ENCODE measurements at places on chromosomes 2 and 18.
A peak's percentile ranks its signal among the peaks of the same experiment; 100 is the strongest.

DNA sequence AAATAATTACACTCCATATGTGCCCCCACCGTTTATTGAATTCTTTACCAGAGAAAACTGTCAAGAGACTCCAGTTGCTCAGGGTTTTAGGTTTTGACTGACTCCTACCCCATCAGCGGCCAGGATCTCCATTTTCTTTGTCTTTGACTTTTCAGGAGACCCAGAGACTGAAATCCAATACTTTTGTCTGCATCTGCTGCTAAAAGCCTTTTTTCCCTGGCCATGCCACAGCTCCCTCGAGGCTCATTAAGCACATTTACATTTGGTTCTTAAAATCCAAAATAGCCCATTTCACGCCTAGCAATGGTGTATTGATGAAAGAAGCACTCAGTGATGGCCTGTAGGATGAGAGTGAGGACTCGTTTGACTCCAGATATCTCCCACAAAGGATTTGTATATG is 332.6 kb upstream of the ACVR2A start:
- no peak for DNase-seq

DNA sequence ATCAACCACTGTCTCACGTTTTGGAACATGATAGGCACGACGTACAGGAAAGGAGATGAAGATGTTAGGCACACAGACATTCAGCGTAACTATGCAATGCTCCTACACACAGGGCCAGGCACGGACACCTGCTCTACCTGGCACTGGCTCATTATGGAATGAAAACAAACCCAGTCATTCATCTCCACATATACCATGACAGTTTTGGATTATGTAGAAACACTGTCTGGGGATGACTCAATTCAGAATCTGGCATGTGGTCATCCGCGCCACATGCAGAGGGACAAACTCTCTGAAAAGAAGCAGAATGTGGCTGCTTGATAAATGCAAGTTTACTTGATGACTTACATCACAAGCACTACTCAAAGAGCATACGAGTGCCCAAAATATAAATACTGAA is 29.5 kb upstream of the NFU1 start:
- DNase-seq: no peak

GRCh38 chr2:168075446-168075845 is 171.9 kb downstream of the STK39 start:
- no peak for DNase-seq

GRCh38 chr2:181356526-181357130 is 100.6 kb upstream of the ITGA4 start:
- no peak for DNase-seq

GRCh38 chr2:102279391-102279735 is 32.0 kb upstream of the IL1RL1 start:
- no peak for DNase-seq

DNA sequence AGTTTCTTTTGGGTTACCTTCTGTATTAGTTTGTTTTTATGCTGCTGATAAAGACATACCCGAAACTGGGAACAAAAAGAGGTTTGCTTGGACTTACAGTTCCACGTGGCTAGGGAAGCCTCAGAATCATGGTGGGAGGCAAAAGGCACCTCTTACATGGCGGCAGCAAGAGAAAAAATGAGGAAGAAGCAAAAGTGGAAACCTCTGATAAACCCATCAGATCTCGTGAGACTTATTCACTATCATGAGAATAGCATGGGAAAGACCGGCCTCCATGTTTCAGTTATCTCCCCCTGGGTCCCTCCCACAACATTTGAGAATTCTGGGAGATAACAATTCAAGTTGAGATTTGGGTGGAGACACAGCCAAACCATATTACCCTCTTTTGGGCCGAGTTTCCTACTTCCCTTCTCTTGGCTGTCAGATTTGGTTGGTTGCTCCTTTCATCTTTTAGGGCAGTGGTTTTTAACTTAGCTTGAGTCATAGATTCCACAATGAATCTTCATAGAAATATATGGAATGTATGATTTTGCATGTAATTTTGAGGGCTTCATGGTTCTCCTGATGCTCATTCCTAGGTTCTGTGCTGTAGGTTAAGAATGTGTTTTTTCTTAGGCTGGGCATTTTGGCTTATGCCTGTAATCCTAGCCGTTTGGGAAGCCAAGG is 44.2 kb downstream of the CEP192 start:
- DNase-seq: no peak

GRCh38 chr2:134320930-134321329 is 67.1 kb downstream of the MGAT5 start:
- no peak for DNase-seq

- no peak for DNase-seq
Observed at GRCh38 chr2:201833781-201834180, 27.4 kb downstream of the CDK15 start.

- DNase-seq: no peak
Observed at GRCh38 chr18:877238-877637, 27.4 kb upstream of the ADCYAP1 start.

- DNase-seq: no peak
Observed at GRCh38 chr18:68498636-68499035, 216.3 kb downstream of the TMX3 start.

GRCh38 chr18:64090876-64091275 is 58.0 kb downstream of the LINC00305 start:
- no peak for DNase-seq

- DNase-seq: no peak
Observed at GRCh38 chr2:66561645-66562303, 126.8 kb downstream of the MEIS1 start.

- DNase-seq: no peak
Observed at GRCh38 chr2:7203056-7203467, 285.9 kb downstream of the RNF144A start.

DNA sequence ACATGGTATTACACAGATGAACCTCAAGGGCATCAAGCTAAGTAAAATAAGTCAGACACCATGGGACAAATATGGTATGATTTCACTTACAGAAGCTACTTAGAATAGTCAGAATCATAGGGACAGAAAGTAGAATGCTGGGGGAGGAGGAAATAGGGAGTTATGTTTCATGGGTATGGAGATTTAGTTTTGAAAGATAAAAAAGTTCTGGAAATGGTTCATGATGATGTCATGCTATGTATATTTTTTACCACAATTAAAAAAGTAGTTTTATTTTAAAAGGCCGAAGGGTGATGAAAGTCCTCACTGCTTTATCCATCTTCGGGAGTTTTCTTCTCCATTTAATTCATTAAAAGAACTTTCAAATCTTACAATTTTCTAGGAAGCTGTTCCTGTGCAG is 181.9 kb downstream of the CALCRL start:
- no peak for DNase-seq

- DNase-seq: peak; percentile 69
Observed at GRCh38 chr2:58046585-58047372, at the start of gene VRK2. VRK2 (plus strand) TSS chr2:58046806; CDS start chr2:58048832, 2,026 bp downstream.

DNA sequence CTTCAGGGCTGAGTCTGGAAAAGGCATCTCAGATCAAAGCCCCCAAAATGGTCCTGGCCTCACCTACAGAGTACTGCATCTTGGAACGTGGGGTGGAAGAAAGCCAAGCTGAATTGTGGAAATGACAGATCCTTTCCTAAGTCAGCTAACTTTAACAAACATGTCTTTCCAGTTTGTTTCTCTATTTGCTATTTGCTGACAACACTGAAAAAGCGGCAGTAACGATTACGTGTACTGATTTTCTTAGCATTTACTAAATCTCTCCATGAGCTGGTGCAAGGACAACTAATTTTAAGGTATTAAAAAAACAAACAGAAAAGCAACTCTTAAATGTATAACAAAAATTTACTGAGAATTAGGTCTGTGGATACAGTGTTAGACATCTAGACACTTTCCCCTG is 1.1 kb downstream of the HIBCH start:
- no peak for DNase-seq

Measured in GM18507 (cell line).